Inflammatory macrophage (primary cell): ENCODE measurements at places on chromosomes 6 and 20.
A peak's percentile ranks its signal among the peaks of the same experiment; 100 is the strongest.

- peak; percentile 6 for DNase-seq
Observed at GRCh38 chr20:32411955-32412706, 54.0 kb downstream of the ASXL1 start.

- no peak for DNase-seq
Observed at GRCh38 chr20:62117362-62117646, 5.0 kb upstream of the LSM14B start.

GRCh38 chr20:18853216-18853615 lies 39.6 kb downstream of the SCP2D1 start:
- DNase-seq = no peak

DNA sequence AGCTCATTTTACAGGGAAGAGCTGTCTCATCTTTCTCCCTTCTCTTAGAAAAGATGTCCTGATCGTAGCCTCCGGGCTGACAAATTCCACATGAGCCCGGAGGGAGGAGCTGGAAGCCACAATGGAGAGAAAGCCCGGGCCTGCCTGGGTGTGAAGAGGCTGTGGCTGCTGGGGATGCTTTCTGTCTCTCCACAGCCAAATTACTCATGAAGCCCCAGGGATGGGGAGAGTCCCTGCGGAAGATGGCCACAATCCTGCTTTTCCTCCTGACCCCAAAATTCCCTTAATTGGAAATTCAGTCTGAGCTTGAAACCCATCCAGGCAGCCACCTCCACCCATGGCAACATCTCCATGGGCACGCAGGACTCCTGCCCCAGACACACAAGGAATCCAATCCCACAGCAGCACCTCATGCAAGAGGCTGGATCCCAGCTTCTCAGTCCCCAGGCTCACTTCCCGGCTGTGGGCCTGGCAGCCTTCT lies 32.4 kb downstream of the JPH2 start:
- no peak for DNase-seq

GRCh38 chr6:118284736-118285360 lies 263.2 kb upstream of the PLN start:
- no peak for DNase-seq

GRCh38 chr6:90221403-90221802 lies 75.2 kb downstream of the BACH2 start:
- DNase-seq = no peak

GRCh38 chr6:52304983-52305390 lies 20.4 kb upstream of the MCM3 start:
- peak; percentile 84 for DNase-seq

- no peak for DNase-seq
Observed at GRCh38 chr6:153449279-153449678, 318.2 kb upstream of the RGS17 start.

DNA sequence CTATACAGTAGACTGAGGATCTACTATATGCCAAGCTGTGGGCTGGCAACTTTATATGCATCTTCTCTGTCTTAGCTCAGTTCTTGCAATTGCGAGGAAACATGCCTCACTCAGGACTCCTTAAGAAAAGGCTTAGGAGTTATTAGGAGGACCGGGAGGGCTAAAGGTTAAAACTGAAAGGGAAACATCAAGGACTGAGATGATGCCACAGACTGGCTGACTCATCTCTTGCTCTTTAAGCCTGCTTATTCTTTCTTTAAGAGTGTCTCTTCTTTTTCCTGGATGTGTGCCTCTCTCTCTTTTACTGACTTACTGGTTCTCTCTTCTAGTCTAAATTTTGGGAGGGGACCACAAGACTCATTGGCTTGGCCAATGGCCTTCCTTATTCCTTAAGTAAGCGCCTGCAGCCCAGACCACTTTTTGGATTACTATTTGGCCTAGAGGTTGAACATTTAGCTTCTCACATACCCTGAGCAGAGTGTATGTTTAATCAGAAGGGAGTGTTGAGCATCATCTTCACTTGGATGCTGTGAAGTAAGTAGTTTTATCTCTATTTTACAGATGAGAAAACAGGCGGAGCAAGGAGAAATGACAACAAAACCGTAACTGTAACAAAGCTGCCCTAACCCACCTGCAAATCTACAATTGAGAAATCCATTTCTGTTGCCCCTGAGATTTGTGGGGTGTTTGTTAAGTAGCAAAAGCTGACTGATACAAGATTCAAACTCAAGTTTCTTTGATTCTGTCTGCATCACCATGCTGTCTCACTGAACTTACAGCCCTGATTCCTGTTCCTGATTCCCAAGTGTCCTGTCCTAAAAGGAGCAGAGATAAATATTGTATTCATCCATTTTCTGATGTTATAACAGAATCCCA lies 7.2 kb upstream of the SDC4 start:
- DNase-seq = peak; percentile 44

DNA sequence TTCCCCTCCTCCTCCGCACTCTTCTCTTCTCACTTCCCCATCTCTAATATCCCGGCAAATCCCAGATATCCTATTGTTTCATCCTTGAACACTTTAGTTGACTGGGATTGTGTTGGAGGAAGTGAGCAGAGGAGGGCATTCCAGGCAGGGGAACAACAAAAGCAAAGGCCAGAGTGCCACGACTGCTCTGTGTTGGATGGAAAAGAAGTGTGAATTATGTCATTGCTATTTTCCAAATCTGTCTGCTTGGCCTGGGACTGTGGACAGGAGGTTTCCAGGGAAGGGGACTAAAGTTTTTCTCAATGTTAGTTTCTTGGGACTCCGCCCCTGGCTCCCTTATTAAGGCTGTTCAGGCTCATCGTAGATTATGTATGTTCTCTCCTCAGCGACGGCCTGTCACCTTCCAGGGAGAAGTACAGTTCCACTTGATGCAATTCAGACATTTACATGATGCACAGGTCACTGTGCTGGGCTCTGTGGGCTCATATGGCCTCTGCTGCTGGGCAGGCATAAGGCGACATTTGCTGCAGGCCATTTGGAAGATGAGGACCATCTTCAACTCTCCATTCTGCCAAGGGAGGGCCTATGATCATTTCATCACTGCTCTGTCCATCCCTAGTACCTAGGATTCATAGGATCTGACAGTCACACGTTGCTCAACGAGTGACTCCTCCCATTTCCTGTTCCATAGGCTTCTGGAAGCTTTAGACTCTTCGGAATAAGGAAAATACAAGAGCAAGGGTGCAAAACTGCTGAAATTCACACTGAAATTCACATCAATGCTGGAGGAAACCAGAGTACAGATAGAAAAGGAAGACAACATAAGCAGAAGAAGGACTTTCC lies 99.1 kb upstream of the KCNK16 start:
- no peak for DNase-seq

DNA sequence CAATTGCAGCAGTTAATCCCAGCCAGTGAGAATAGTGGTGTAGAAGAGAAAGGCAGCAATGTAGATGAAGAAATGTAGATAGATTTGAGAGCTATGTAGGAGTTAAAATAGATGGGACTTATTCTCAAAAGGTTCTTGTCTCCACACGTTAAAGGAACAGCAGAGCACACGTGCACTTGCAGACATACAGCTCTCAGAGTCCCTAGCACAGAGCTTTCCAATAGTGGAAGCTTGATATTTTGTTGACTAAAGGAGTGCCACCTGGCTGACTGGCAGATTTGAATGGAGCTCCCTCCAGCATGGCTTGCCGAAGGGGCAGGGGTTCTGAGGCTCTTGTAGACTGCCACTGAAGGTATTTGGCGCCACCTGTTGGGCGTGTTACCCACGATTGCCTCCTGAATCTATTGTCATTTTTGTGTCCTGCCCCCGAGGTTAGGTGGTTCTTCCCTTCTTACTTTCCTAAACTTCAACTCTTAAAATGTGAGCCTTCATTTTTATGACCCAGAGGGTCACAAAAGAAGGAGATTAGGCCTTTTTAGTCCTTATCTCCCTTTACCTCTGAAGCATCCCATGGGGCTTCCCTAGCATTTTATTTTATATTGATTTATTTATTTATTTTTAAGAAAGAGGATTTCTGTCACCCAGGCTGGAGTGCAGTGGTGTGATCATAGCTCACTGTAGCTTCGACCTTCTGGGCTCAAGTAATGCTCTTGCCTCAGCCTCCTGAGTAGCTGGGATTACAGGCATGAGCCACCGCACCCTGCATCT lies 16.4 kb downstream of the BRD2 start:
- peak; percentile 66 for DNase-seq

DNA sequence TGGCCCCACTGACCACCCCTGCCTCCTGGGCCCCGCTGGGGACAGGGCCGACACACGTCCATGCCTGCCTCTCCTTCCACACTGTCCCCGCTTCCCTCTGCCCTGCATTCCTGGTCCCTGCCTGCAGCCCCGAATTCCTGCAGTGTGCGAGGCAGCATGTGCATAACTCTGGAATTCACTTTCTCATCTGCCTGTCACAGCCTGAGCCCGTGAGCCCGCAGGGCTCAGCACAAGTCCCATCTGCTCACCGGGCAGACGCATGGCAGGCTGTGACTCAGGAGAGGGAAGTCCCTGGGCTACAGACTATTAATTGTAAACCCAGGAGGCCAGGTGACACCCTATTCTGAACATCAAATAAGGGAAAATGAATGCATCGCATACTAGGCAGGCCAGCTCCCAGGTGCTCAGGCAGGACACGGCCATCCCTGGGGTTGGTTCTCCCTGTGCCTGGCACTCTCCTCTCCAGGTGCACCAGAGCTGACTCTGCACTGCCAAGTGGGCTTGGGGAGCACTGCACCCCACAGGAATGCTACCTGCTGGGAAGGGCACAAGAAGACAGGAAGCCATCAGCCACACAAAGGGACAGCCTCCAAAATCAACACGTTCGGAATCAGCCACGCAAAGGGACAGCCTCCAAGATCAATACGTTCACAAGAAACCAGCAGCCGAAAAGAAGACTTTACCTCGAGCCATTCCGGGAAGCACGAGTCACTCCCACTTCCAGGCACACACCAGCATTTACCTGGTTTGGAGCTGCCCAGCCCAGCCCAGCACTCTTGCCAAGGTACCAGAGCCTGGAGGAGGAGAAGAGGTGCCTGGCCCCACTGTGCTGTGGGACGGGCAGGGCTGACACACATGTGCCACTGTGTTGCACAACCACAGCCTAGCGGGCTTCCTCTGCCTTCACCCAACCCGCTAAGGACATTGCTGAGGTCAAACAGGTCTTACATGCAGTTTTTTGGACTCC lies 65.9 kb downstream of the DLL1 start:
- DNase-seq = peak; percentile 38
